ENCODE measurements at places on chromosomes 4 and X. TPM values are rescaled to one million over a fixed set of nuclear protein-coding genes. Genes with fewer than 3 reads are reported as not detected.

The LEF1 gene
- 62.1 TPM for total RNA-seq

The SORCS2 gene
- 1.2 TPM for total RNA-seq

The TXK gene
- total RNA-seq = not detected

DNA sequence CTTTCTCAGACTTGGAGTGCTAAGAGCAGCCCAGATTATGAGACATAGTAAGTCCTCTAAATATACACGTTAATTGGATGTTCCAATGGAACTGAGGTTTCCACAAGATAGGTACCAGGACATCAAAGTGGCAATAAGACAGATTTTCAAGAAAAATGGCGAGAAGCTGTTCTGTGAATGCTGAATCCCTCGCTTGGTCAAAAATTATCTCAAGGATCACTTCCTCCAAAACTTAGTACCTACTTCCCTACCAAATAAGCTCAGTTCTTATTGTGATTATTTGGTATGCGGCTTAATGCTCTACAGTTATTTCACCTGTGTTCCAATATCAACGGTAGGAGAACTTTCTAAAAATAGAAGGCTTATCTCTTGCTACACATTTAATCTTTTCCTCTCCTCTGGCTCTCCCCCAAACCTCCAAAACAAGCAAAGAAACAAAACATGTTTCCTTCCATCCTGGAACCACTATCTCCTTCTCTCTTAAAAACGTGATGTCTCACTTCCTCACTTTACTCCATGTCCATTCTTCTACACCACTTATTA lies 14.7 kb downstream of the PDGFC start:
- no peak overlapping the region for H3K4me3 ChIP-seq
- DNase-seq = no peak
- H3K27ac ChIP-seq = no peak overlapping the region
- H3K36me3 ChIP-seq = peaks cover 5% of the 10 kb centered on the region
- no peaks in the 10 kb centered on the region for H3K27me3 ChIP-seq
- peaks cover 41% of the 10 kb centered on the region for H3K4me1 ChIP-seq

DNA sequence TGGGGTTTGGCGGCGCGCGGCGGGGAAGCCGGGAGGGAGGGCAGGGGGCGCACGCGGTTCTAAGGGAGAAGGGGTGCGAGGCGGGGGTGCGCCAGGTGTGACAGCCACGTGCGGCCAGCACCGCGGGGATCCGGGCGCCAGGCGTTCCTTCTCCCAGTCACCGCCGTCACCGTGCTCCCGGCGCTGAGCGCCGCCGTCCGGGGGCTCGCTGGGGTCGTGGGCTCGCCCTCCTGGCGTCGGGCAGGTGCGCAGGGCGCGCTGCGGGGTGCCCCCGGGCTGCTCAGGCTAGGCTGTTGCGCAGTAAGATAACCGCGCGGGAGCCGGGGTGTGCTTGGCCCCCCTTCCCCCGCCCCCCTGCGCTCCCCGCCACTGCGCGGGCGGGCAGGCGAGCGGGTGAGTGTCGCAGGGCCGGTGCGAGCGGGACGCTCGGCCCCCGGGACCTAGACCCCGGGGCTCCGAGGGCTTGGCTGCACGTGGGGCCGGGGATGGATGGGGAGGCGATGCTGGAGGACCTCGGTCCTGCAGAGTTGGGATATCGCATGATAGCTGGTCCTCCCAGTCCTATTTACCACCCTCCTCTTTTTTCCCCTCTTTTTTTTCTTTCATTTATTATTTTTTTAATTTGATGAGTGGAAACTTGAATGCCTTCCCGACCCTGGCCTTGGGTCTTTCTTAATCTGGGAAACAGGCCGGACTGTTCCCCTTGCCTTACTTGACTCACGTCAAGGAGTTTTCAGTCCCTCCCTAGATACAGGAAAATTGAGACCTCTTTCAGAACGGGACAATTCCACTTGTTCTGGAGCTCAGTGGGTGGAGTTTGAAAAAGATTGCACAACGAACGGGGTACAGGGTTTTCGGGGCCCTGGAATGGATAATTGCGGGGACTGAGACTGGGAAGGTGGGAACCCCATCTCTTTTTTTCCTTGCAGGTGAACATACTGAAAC lies 797 bp downstream of the TXLNG start:
- DNase-seq = no peak
- peak overlapping the region; percentile 92 for H3K4me3 ChIP-seq
- H3K27me3 ChIP-seq = no peaks in the 10 kb centered on the region
- H3K36me3 ChIP-seq = no peaks in the 10 kb centered on the region
- no peak overlapping the region for H3K27ac ChIP-seq

The TLR1 gene
- not detected for total RNA-seq

GRCh38 chr4:47915378-47915777 lies 995 bp upstream of the NFXL1 start:
- peak overlapping the region; percentile 100 for H3K4me3 ChIP-seq
- H3K36me3 ChIP-seq = peaks cover 10% of the 10 kb centered on the region
- H3K27ac ChIP-seq = no peak overlapping the region

The GPRASP3 gene
- 21.4 TPM for total RNA-seq

- H3K4me3 ChIP-seq = peak within 1 kb of the TSS; percentile 90
- H3K4me1 ChIP-seq = no peaks in the 10 kb centered on the region
- no peak within 1 kb of the TSS for H3K27ac ChIP-seq
- peaks cover 24% of the 10 kb centered on the region for H3K27me3 ChIP-seq
Observed at GRCh38 chrX:46758956-46759644, at the start of gene SLC9A7. TSS of gene SLC9A7 (minus strand) at chrX:46759118. CDS start at chrX:46759029, 89 bp downstream.

DNA sequence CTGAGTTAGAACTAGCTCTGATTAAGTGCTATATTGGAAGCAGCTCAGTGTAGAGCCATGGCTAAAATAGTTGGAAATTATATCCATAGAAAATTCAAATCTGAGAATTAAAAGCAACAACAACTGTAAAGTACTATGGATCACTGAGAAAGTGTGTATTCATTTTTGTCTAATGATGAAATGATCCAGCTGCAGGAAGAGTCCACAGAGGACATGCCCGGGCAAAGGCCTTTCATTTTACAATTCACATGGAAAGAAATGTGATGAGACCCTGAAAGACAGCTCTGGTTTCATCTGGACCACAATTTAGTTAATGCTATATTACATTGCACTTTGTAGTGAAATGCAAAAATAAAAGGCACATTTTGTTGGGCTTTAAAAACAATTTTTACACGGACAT lies 196.8 kb upstream of the FAT1 start:
- no peaks in the 10 kb centered on the region for H3K36me3 ChIP-seq
- peak overlapping the region; percentile 85 for H3K27ac ChIP-seq
- H3K27me3 ChIP-seq = no peaks in the 10 kb centered on the region
- DNase-seq = no peak
- H3K4me3 ChIP-seq = no peak overlapping the region

The KLKB1 gene
- 0.49 TPM for total RNA-seq

The TCEAL2 gene
- total RNA-seq = 4.4 TPM

The ASB5 gene
- not detected for total RNA-seq

- DNase-seq = no peak
- H3K27me3 ChIP-seq = no peaks in the 10 kb centered on the region
- H3K4me1 ChIP-seq = no peaks in the 10 kb centered on the region
- no peak overlapping the region for H3K27ac ChIP-seq
- H3K36me3 ChIP-seq = no peaks in the 10 kb centered on the region
- no peak overlapping the region for H3K4me3 ChIP-seq
Observed at GRCh38 chr4:94413085-94413840, 38.5 kb upstream of the PDLIM5 start.

GRCh38 chrX:9938516-9938915 lies 28.6 kb upstream of the CLDN34 start:
- H3K4me3 ChIP-seq = no peak overlapping the region
- no peak overlapping the region for H3K27ac ChIP-seq
- no peak for DNase-seq
- peaks cover 11% of the 10 kb centered on the region for H3K4me1 ChIP-seq
- peaks cover 9% of the 10 kb centered on the region for H3K36me3 ChIP-seq

The CXCL5 gene
- 0.28 TPM for total RNA-seq

The TMEM131L gene
- total RNA-seq = 36.1 TPM

DNA sequence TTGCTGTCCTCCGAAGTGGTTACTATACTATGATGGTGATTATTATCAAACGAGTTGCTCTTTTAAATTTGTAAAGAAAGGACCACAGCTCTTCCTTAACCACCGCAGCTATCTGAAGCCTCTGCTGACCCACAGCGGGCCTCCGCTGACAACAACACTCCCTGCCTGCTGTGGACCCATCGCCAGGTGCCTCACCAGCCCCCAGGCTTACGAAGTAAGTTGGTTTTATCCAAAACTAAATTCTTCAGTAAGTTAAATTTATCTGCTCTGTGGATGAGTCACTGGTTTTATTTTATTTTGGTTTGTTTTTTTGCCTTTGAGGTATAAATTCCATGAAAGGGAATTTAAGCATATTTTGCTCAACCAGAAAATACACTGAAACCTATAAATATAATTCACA lies 54.7 kb downstream of the SLC9A6 start:
- DNase-seq = no peak
- H3K4me3 ChIP-seq = no peak overlapping the region

DNA sequence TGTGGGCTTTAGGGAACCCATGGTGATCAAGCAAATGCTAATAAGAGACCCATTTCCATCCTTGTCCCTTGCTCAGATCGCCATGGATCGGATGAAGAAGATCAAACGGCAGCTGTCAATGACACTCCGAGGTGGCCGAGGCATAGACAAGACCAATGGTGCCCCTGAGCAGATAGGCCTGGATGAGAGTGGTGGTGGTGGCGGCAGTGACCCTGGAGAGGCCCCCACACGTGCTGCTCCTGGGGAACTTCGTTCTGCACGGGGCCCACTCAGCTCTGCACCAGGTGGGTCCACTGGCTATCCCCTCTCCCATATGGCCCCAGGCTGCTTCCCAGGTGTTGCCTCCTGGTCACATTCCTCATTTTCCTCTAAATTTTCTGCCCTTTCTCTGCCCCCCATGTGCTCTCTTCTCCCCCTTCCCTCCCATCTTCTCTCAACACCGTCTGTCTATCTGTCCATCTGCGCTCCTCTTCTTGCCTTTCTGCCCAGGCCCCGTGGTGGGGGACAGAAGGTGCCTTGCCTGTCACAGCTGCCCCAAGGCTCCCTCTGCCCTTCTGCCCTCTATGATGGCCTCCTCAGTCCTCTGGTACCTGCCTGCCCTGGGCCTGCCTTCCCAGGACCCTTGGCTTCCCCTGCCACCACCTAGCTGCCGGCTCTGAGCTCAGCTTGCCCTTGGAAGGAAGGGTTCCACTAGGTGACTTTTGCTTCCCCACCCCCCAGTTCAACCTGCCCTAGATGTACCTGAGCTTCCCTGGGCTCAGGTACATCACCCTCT lies 5.2 kb downstream of the CDK16 start:
- no peak for DNase-seq
- H3K36me3 ChIP-seq = peaks cover 21% of the 10 kb centered on the region
- H3K27me3 ChIP-seq = no peaks in the 10 kb centered on the region
- H3K27ac ChIP-seq = no peak overlapping the region
- peak overlapping the region; percentile 59 for H3K4me3 ChIP-seq
- H3K4me1 ChIP-seq = peaks cover 29% of the 10 kb centered on the region

DNA sequence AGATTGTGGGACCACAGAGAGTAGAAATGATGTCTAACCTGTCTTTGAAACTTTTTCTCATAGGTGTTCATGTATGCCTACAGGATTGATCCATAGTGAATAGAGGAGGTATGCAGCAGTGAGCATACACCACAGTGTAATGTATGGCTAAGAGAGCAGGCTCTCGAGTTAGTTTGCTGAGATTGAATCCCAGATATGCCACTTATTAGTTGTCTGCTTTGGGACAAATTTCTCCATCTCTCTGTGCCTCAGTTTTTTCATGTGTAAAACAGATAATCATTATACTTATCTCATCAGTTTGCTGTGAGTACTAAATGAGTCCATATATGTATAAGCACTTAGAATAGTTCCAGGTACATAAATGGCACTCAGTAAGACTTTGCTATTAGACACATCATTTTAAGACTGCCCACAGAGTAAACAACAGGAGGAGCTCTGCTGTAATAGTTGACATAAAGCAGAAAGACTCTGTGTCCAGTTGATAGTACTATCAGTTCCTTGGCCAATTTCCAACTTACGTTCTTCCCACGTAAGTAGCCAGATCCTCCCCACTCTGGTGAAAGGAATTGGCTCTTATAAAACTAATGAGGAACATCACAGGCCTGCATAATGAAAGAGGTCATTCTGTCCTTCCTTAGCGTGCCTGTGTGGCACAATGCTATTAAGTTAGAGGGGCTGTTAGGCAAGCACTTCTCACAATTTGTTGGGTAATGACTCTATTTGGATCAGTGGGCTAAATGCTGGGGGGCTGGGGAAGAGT lies 20.7 kb upstream of the RNF150 start:
- DNase-seq = no peak
- no peak overlapping the region for H3K4me3 ChIP-seq
- no peaks in the 10 kb centered on the region for H3K4me1 ChIP-seq
- no peaks in the 10 kb centered on the region for H3K36me3 ChIP-seq
- H3K27me3 ChIP-seq = peaks cover 11% of the 10 kb centered on the region
- no peak overlapping the region for H3K27ac ChIP-seq

- no peaks in the 10 kb centered on the region for H3K4me1 ChIP-seq
- H3K27ac ChIP-seq = no peak overlapping the region
- H3K27me3 ChIP-seq = no peaks in the 10 kb centered on the region
- no peak for DNase-seq
- no peaks in the 10 kb centered on the region for H3K36me3 ChIP-seq
Observed at GRCh38 chrX:10851809-10852208, 231.4 kb upstream of the MID1 start.

The TGIF2LX gene
- total RNA-seq = not detected

DNA sequence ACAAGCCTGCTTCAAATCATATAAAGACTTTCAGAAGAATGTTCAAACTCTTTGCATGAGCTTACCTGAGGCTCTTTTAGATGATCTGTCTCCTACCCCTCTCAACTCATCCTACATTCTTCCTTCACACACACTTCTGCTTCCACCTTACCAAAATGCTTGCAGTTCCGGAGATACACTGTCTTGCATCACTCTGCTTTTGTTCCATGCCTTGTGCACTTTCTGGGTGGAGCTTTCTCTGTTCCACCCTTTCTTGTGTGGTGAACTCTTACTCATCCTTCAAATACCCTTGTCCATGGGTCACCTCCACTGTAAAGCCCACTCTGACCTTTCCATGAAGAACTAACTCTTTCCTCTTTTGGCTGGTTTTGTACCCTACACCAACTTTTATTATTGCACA lies 18.4 kb upstream of the MGST2 start:
- peaks cover 31% of the 10 kb centered on the region for H3K4me1 ChIP-seq
- DNase-seq = no peak
- no peaks in the 10 kb centered on the region for H3K36me3 ChIP-seq
- no peak overlapping the region for H3K27ac ChIP-seq

GRCh38 chr4:182205306-182205705 lies 37.9 kb upstream of the TENM3 start:
- H3K27ac ChIP-seq = no peak overlapping the region
- H3K4me3 ChIP-seq = no peak overlapping the region
- H3K4me1 ChIP-seq = peaks cover 61% of the 10 kb centered on the region
- no peak for DNase-seq

DNA sequence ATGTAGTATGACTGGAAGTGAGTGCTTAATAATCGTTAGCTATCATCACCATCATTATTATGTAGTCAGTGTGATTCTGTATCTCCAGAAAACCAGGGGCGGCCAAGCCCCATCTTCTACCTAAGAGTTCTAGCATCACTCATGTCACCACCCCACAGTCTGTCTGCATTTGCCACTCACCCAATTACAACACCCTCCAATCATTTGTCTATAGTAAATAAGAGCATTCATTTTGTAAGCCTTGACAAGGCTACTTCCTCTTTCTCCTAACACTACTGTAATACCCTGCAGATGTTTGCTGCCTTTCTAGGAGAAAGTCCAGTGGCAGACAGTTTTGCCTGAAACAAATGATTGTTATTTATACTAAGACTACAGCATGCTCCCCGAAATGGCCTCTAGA lies 15.8 kb upstream of the IL21 start:
- H3K4me1 ChIP-seq = no peaks in the 10 kb centered on the region
- no peak for DNase-seq
- no peak overlapping the region for H3K4me3 ChIP-seq

The PCYT1B gene
- total RNA-seq = 32.3 TPM

GRCh38 chrX:16658284-16658683 lies 8.3 kb downstream of the S100G start:
- no peaks in the 10 kb centered on the region for H3K4me1 ChIP-seq
- DNase-seq = no peak
- H3K36me3 ChIP-seq = peaks cover 21% of the 10 kb centered on the region
- no peak overlapping the region for H3K27ac ChIP-seq
